ENCODE measurements at places on chromosomes 3 and 15.
A peak's percentile ranks its signal among the peaks of the same experiment; 100 is the strongest.

- no peak for DNase-seq
Observed at GRCh38 chr15:48888191-48888590, 10.3 kb downstream of the EID1 start.

- DNase-seq, result no peak
Observed at GRCh38 chr3:126523745-126524428, at the start of gene CHST13. Gene CHST13 (plus strand): TSS chr3:126524155. CDS start chr3:126524333, 178 bp downstream.

DNA sequence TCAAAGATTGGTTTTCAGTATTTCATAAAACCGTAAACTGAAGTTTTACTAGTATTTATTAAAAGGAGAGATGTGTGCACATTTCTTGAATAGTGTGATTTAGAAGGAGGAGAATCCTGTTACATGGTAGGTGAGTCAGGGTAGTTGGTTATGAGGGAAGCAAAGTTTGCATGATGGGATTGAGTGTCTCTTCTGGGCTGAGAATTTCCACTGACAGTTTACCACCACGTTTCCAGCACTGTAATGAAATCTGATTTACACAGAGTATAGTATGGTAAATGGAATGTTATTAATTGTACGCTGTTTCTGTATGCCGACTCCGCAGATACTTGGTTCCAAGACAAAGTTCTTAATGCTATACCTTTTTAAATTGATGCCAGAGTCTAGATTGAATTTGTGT is 1.6 kb downstream of the NECTIN3 start:
- no peak for DNase-seq

- no peak for DNase-seq
Observed at GRCh38 chr3:143998266-143998665, 26.6 kb downstream of the DIPK2A start.

- DNase-seq, result no peak
Observed at GRCh38 chr15:66922608-66923007, 142.8 kb upstream of the SMAD3 start.

GRCh38 chr3:171311784-171312183 is 148.4 kb downstream of the TNIK start:
- DNase-seq, result no peak

DNA sequence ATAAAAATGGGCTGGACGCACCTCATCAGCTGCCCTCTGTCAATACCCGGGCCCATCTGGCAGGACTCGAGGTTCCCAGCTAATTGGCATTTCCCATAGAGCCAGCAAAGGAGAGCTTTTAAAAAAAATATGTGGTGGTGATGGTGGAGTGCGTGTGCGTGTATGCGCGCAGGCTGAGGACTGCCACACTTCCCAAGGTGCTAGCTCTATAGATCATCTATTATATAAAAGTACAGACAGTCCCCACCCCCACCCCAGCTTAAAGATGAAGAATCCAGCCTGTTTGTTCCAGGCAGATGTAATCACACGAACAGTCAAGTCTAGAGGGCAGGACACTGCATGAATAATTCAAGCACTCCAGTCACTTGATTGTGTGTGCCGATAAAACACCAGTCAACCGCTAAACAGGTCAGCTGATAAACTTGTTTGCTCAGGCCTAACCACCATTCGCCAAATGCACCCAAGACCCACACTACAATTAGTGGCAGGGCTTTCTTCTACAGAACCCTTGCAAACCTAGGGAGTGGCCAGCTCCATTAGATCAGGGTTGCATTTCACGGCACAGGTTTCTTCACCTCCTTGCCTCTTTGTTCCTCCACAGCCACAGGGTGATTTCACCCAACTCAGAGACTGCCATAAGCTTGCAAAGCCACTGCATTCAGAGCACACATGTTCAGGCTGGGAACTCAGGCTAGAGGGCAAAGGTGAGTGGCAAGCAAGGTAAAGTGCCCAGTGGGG is 5.8 kb downstream of the TLE3 start:
- no peak for DNase-seq

GRCh38 chr3:138227650-138228049 is 40.5 kb downstream of the ARMC8 start:
- DNase-seq, result no peak

GRCh38 chr15:81223346-81223971 is 26.8 kb downstream of the IL16 start:
- no peak for DNase-seq

DNA sequence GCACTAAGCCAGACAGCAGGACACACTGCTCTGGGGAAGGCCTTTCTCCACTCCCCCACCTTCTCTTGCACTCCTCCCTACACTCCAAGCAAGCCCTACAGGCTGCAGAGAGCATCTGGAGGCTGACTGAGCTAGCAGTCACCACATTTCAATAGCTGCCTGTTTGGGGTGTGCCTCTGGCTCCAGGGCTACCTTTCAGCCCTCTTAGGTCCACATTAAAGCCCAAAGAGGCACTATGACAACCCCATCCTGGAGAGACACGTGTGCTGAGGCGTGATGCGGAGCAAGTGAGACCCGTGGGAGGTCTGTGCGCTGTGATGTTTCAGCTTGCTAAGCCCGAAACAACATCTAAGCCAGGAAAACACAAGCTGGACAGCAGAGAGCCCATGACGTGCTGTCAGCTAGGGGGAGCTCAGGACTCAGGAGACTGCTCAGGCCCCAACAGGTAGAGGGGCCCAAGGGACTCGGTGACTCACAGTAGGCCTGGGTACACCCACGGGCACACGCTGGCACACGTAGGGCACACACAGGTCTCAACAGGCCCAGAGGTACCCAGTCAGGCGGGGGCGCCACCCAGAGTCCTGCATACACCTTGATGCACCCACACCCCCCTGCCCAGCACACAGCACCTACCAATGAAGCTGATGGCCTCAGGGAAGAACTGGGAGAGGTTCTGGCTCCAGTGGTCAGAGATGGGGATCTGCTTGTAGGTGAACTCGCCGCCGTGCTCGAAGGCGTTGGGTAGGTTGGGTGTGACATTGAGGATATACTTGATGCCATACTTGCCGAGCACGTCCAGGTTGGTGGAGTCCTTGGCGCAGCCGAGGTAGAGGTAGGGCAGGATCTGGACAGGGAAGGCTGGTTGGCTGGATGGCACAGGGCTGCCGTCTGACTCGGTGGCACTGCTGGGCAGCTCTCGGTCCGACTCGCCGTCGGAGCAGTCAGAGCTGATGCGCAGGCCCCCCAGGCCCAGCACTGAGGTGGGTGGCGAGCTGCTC is 2.8 kb downstream of the DUSP7 start:
- DNase-seq, result peak; percentile 68

DNA sequence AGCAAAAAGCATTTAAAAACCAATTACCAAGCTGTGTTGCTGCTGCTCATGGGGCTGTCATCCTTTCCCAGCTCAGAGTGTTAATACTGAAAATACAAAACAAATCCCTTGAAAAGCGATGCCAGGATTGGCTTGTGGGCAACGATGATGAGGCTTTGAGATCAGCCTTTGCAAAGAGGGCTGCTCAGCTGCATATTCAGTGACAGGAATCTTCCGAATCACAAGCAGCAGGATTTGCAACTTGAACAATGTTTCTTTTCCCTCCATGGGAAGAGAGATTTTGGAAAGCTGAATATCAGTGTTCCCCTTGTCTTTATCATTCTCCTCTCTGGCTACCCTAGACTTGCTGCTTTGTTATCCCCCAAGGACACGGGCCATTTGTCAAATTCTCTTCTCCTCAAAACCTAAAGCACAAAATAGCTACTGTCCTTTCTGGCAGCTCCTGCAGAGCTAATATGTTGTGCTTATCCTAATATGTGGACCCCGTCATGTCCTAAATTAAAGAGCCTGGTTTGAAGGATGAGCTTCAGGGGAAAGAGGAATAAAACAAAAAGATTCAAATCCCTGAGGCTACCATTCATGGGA is 375.8 kb downstream of the GAP43 start:
- DNase-seq, result no peak

DNA sequence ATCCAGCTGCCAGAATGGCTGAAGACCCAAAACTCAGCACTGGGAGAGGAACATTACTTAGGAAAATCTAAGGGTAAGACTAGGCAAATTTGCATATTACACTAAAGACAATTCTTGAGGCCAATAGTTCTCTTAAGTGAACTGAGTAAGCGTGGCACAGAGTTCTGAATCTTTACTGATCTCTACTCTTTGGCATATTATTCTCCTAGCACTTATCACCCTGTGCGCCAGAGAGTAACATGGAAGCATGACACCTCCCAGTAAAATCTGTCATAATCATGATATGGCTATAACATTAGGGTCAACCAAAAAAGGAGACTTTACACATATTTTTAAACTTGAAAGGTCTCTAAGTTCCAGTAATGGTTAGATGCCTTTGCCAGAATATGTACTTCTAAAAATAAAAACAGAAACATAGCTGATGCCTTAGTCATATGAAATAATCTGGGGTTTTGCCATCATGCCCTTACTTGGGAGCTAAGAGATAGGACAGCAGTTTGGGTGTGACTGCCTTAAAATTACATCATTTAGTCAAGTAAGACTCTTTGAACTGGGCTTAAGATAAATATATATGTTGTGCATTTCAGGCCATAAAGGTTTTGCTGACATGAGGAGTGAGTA is 290.5 kb downstream of the PLCL2 start:
- no peak for DNase-seq

DNA sequence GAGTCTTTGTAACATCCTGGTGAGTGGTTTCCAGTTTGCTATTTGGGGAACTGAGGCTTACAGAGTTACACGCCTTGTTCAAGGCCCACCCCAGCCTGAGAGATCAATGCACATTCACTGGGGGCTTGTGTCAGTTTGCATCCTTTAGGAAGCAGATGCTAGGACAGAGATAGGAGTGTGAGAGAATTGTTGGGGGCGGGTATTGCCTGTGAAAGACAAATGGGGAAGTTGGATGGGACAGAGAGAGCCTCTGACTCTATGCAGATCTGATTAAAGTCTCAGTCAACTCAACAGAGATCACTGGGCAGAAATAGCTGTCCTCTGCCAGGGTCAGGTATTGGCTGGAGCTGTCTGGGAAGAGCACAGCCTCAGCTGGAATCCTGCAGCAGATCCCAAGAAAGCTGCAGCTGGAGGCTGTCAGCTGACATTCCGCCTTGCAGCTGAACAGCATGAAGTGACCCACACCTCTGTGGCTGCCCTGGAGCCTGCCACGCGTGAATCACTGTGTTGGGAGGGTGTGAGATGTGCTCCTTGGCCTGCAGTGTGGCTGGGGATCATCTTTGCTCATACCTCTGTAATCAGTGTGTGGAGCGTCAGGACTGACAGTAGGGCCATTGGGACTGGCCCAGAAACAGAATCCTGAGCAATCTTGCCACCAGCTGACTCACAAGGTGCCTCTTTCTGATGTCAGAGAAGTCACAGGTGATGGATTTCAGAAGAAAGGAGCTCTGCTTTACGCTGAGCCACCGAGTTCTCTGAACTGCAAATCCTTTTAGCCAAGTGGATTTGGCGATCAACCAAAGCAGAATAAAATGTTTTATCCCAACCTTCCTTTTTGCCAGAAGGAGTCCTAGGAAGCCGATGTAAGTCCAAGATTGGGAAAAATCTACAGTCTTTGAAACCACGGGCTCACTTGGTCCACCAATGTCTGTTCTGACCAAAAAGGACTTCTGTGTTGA is 284.1 kb upstream of the LRRFIP2 start:
- no peak for DNase-seq

GRCh38 chr3:13186435-13186815 is 113.2 kb upstream of the IQSEC1 start:
- DNase-seq, result no peak

DNA sequence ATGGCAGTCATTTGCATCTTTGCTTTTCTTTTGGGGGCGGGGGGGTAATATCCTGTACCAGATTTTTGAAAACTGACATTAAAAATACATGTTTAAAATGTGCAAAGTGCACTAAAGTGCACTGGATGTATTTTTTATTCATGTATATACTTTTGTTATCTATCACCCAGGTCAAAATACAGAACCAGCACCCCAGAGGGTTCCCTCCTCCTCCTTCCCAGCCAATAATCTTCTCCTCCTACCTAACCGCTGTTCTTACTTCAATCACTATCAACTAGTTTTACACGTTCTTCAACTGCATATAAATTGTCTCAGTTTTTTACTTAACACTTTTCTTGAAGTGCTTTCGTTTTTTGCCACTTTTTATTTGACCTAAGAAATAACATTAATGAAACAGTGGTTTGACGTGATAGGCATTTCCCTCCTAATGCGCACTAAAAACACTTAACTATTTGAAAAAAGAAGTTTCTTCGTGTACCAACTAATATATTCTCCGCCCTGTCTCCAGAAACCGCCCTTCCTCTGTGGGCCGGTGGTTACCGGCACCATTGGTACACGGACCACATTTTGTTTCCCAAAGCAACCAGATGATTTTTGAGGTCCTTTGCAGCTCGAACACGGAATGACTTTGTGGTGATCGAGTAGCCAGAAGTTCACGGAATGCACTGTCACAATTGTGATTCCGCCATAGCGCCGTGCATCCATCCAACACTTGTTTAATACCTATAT is 836 bp upstream of the AKAP13 start:
- no peak for DNase-seq

GRCh38 chr3:108489776-108490175 is 20.6 kb downstream of the MYH15 start:
- peak; percentile 49 for DNase-seq

DNA sequence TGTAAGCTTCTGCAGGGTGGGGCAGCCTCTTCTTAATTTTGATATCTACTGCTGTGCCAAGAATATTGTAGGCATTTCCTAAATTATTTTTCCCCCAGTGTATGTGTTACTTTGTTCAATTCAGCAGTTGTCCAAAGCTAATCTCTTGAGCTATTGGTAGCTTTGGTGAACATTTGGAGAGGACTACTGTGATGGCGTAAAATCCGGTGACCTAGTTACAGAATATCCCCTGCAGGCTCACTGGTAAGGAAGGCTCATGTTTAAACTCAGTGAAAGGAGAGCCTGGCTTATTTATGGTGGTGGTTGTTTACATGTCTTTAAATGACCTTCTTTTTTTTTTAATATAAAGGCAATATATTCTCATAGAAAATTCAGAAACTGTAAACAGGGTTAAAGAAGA is 105.6 kb downstream of the LPP start:
- no peak for DNase-seq

GRCh38 chr15:75231836-75232235 is 26.3 kb upstream of the GOLGA6C start:
- no peak for DNase-seq

DNA sequence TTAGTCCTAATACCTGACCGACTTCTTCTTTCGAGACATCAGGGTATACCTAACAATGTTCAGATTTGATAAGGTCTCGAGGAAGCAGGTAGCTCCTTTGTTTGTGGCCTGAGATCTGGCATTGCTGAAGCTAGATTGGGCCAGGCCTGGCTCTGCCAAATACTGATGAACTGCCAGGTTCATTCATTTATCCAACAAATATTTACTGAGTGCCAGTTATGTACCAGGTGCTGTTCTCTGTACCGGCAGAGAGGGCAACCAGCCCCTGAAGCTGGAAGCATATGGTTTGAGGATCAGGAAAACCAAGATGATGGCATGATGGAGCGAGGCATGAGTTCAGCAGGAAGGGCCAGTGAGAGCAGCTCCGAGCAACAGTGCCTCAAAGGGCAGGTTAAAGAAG is 196.2 kb upstream of the NSMCE3 start:
- DNase-seq, result no peak

- no peak for DNase-seq
Observed at GRCh38 chr15:93129702-93130488, 40.9 kb upstream of the RGMA start.

- no peak for DNase-seq
Observed at GRCh38 chr3:183582161-183582560, 26.7 kb upstream of the KLHL6 start.

GRCh38 chr15:40930430-40931299 is 1.5 kb downstream of the DLL4 start:
- peak; percentile 81 for DNase-seq
